Kidney (tissue), 22 donors: ENCODE measurements at places on chromosomes 2 and 18. TPM values are rescaled to one million over a fixed set of nuclear protein-coding genes. Genes with fewer than 3 reads are reported as not detected.

Gene THUMPD2
- total RNA-seq: 14.1 TPM

Gene CHN1
- total RNA-seq: 14.1 TPM

Gene RTP5
- 0.13 TPM for total RNA-seq

GRCh38 chr2:28415010-28415409, 22.4 kb downstream of the FOSL2 start:
- no peak overlapping the region for H3K27ac ChIP-seq
- no peak overlapping the region for H3K4me3 ChIP-seq
- DNase-seq: no peak
- peaks cover 7% of the 10 kb centered on the region for H3K4me1 ChIP-seq

- no peaks in the 10 kb centered on the region for H3K36me3 ChIP-seq
- H3K4me3 ChIP-seq: no peak overlapping the region
- no peaks in the 10 kb centered on the region for H3K27me3 ChIP-seq
- DNase-seq: no peak
Measured at GRCh38 chr2:45809205-45809604, 157.7 kb downstream of the PRKCE start.

DNA sequence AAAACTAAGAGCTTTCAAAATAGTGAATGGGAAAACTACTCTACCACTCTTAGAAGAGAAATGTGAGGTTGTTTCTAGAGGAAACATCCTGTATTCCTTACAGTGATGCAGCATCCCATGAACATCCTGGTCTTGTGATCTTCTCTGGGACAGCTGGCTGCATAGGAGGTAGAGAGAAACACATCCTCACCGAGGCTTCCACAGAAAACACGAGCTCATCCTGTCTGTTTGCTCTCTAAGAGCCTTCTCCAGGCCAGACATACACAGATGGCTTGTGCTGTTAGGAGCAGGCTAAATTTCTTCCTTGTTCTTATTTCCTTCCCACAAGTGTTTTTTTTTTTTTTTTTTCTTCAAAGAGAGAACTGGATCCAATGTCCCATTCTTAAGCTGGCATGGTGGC, 14.7 kb upstream of the FZD7 start:
- no peaks in the 10 kb centered on the region for H3K4me1 ChIP-seq
- no peak for DNase-seq
- H3K27me3 ChIP-seq: no peaks in the 10 kb centered on the region
- no peaks in the 10 kb centered on the region for H3K36me3 ChIP-seq
- no peak overlapping the region for H3K4me3 ChIP-seq
